ENCODE measurements at places on chromosomes 16 and 17.

DNA sequence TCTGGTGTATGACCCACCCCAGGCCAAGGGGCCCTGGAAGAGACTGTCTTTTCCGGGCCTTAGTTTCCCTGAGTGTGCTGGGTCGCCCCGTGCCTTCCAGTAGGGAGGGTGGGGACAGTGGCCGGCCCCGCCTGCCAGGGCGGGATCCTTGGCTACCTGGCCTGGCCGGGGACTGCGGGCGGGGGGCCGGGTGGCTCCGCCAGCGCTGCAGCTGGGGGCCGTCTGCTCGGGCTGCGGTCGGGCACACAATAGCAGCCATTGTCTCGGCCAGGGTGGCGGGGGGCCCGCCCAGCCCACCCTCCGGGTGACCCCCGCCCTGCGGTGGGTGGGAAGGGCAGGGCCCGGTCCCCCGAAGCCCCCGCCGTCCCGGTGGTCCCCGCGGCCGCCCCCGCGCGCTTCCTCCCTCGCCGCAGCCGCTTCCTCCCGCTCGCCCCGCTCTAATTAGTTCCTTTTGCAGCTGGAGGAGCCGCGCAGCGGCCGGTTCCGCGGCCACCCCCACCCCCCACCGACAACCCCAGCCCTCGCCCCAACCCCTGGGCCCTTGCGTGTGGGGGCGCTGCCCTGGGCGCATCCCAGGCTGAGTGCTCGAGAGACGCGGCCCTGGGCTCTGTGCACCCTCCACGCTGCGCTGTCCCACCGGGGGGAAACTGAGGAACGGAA lies 11.6 kb downstream of the GLIS2 start:
- no peak for DNase-seq

GRCh38 chr16:75589306-75589705 lies 23.1 kb downstream of the GABARAPL2 start:
- no peak for DNase-seq

DNA sequence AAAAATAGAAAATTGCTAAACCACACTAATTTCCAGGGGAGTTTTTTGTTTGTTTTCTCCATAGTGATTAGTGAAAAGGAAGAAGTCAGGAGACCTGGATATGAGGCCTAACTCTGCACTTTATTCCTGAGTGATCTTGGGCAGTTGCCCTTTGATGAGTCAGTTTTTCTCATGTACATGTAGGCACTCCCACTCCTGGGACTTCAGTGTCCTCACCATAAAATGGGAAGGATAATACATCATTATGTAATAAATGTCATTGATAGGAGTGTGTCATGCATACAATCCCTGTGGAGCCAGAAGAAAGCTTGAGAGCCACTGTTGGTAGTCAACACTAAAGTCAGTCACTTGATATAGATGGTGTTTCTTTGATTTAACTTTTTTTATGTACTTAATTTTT lies 32.5 kb downstream of the WIPF2 start:
- peak; percentile 83 for DNase-seq

DNA sequence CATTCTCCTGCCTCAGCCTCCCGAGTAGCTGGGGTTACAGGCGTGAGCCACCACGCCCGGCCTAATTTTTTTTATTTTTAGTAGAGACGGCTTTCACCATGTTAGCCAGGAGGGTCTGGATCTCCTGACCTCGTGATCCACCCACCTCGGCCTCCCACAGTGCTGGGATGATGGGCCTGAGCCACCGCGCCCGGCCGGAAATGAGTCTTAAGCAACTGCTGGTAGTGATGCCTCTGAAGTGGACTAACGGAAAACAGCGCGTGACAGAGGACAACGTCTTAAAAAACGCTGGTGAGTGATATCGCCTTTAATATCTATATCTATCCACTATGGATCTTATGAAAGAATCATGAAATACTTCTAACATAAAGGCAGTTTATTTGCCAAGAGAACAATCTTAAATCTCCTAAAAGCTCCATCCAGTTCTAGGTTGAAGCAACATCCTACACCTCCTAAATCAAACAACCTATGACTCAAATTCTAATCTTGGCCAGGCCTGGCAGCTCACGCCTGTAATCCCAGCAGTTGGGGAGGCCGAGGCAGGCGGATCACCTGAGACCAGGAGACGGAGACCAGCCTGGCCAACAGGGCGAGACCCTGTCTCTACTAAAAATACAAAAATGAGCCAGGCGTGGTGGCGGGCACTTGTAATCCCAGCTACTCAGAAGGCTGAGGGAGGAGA lies 69.8 kb downstream of the NXN start:
- no peak for DNase-seq

DNA sequence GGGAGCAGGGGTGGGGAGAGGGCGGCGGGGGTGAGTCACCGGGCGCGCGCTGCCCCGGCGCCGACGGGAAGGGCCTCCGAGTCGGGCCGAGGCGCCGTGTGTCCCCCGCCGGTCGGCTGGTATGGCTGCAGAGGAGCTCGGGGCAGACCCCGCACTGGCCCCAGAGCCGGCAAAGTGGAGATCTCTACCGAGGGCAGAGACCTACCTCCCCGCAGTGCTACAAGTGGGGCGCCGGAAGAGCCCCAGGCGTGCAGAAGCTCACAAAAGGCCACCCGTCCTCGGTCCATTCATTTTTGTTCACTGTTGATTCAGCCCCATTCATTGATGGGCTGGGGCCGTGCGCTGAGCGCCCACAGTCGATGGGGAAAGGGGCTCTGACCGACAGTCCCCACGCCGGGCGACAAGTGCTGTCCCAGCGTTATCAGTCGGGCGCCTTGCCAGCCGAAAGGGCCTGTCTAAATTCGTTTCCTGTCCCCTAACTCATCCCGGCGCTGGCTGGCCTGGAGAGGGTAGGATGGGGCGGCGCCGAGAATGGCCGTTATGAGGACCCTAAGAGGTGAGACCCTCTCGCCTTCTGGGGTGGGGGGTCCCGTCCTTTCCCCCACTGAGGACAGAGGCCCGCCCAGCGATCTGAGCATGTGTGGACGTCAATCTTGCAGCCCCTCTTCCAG lies 709 bp upstream of the ENO3 start:
- peak; percentile 65 for DNase-seq

Data from HTR-8/SVneo (cell line).